ENCODE measurements at places on chromosomes 3 and 15.

DNA sequence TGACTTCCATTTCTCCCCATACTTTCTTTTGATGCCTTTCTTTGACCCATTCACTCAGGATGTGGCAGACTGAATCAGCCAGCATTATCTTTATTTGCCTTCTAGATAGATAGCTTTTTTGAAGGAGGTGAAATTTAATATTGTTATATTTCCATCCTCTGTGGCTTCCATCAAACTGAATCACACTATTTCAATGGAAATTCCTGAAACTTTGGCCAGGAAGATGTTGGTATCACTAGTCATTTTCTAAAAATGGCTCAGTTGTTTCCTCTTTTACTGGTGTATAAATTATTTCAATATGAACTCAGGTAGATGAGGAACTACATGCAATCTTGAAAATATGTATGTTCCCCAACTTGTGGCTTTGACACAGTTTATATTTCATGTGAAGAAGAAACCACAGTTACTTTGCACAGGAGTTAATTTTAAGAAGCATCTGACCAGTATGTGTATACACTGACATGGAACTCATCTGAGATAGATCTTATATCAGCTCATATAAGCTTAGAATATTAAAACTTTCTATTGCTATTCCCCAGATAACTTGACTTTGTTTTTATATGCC is 248.3 kb downstream of the CGGBP1 start:
- no peak for DNase-seq

GRCh38 chr3:130906374-130906995 is 12.6 kb downstream of the ATP2C1 start:
- DNase-seq: no peak

DNA sequence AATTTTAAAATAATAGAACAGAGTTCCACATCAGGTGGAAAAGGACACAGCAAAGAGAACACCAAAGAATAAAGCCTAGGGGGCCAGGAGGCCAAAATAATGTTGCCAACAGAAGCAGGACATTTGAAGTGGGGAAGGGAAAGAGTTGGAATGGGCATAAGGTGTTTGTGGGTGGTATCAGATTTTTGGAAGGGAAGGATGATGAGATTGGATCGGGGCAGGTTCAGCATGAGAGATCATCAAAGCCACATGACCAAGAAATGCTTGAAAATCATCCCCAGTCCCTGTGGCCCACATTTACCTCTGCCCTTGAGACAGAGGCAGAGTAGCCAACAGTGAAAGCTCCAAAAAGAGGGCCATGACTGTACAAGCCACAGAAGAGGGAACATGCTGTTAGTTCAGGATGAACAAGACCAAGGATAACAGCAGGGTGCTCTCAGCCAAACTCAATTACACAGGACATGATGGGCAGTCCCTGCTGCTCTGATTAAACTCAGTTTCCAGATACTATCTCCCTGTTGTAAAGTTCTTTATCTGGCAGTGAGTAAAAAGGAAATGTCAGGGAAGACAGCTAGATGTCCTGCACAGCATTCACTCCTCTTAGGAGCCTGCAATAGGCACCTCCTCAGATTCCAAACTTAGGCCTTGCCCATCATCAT is 32.5 kb downstream of the RAB27A start:
- DNase-seq: no peak

DNA sequence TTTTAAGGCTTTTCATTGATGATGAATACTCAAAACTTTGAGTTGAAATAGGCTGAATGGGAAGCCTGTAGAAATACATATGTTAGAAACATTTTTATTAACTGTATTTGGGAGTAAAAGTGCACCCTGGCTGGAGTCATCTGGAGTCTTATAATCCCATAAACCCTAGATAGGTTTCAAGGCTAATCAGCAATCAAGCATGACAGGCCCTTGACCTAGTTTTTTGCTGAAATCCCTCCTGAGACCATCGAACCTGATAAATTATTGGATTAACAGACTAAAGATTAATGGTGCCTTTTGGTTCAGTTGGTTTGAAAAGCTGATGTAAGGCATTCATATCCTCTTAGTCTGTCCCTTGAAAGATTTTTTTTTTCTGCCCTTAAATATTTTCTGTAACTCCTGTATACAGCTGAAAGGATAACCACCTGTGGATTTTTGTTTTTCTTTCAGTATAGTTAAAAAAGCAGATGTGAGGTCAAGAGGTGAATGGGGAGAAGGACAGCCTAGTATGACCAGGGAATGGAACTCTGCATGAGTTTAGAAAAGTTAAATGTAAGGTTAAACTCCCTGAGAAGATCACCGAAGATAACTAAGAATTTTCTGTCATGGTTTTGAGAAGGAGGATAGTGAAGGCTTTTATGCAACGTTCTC is 69.4 kb upstream of the STXBP5L start:
- no peak for DNase-seq

- no peak for DNase-seq
Observed at GRCh38 chr15:63877713-63878271, 44.0 kb upstream of the HERC1 start.

GRCh38 chr3:64460141-64460730 is 227.6 kb downstream of the ADAMTS9 start:
- DNase-seq: no peak

GRCh38 chr15:50590288-50590687 is 43.8 kb upstream of the USP50 start:
- no peak for DNase-seq

- DNase-seq: no peak
Observed at GRCh38 chr3:56917361-56918110, 115.8 kb upstream of the ARHGEF3 start.

DNA sequence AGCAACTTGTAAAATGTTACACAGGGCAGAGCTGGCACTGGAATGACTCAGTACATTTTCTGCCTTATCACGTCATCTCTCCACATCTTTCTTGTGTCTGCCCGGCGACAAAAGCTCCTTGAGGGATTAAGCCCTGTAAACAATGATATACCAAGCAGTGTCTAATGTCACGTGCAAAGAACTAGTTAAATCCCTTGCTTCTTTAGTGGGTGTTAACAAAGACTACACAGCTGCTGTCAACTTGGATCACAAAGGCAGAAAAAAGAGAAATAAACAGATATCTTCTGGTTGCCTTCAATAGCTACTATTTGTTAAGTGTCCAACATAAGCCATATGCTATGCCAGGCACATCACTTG is 48.1 kb upstream of the FRMD4B start:
- no peak for DNase-seq

GRCh38 chr3:59150039-59150438 is 100.2 kb upstream of the CFAP20DC start:
- peak; percentile 44 for DNase-seq

DNA sequence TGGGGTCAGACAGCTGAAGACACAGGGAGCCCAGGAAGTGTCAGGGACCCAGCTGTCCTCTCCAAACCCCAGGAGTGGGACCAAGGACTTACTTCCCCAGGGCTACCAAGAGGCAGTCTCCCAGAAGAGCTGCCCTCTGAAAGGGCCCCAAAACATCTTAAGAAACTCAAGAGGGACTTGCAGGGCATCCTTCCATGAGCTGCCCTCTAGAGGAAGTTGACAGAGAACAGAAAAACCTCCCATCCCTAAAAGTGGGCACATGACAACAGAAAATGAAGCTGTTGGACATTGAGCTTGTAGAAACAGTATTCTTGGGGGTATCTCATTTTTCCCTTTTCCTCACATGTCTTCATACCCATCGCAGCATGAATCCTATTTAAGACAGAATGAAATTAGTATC is 58.9 kb downstream of the MECOM start:
- DNase-seq: no peak

GRCh38 chr15:74269362-74270035 is 33.4 kb downstream of the CCDC33 start:
- DNase-seq: no peak

GRCh38 chr3:173553635-173554280 is 156.2 kb downstream of the NLGN1 start:
- DNase-seq: no peak

- DNase-seq: no peak
Observed at GRCh38 chr3:89525609-89526008, 418.2 kb downstream of the EPHA3 start.

DNA sequence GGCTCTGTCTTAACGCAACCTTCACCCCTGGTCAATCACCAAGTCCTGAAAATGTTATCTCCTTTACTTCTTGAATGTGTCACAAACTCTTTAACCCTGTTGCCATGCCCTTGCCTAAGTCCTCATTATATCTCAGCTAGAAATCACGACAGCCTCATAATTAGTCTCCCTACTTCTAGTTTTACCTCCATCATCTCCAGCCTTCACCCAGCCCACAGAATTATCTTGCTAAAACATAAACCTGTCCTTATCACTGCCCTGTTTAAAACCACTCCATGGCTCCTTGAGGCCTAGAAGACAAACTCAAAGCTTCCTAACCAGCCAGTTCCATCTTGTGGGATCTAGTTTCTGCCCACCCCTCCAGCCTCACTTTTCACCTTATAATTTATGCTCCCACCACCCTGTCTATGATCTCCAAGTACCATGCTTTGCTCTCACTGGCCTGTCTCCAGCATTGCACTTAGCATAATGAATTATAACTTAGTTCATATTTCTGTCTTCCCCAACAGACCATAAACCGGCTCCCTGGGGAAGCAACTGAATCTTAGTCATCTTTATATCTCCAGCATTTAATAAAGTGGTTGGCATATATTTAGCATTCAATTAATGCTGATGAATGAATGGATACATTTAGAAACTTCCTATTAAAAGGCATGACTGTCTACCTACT is 39.2 kb downstream of the GPR176 start:
- DNase-seq: no peak

DNA sequence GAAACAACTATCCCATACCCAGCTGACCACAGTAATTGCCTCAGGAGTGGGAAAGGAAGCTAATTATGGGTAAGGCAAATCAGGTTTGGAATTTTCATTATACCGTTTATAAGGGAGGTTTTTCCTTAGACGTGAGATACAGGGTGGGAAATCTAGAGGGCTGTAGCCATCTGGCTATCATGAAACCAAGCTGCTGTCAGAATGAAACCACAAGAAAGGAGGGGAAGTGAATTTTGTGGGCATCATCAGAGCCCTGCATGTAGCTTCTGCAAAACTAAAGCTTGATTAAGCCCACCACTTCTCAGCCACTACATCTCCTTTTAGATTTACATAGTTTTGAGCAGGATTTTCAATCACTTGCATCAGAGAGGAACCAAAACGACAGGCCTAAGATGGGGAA is 893.5 kb downstream of the TUSC7 start:
- DNase-seq: no peak

GRCh38 chr3:122003112-122003511 is 18.9 kb downstream of the ILDR1 start:
- DNase-seq: no peak

GRCh38 chr3:53075743-53076140 is 29.9 kb upstream of the SFMBT1 start:
- DNase-seq: peak; percentile 3

DNA sequence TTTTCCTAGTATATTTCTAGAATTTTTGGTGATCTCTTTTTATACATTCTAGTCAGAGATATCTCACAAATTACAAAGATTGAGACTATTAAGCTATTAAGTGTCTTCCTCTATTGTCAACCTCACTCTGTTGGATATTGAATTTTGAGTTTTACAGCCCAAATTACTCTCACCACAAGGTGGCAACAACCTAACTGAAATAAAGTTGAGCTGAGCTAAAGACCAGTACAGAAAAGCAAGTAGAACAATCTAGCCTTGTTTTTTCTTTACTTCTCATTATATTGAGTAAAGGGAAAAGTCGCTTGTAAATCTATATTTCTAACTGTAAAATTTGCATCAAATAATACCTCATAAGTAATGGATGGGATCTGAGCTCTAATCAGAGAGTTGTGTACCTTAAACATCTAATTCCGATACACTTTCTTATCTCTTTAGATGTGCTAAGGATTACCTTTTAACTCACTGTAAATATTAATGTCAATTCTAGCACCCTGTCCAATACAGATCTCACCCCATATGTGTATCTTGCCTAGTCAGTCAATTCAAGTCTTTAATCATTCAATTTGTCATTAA is 13.6 kb upstream of the COMMD2 start:
- DNase-seq: no peak

GRCh38 chr15:99492275-99492674 is 73.5 kb upstream of the MEF2A start:
- no peak for DNase-seq

DNA sequence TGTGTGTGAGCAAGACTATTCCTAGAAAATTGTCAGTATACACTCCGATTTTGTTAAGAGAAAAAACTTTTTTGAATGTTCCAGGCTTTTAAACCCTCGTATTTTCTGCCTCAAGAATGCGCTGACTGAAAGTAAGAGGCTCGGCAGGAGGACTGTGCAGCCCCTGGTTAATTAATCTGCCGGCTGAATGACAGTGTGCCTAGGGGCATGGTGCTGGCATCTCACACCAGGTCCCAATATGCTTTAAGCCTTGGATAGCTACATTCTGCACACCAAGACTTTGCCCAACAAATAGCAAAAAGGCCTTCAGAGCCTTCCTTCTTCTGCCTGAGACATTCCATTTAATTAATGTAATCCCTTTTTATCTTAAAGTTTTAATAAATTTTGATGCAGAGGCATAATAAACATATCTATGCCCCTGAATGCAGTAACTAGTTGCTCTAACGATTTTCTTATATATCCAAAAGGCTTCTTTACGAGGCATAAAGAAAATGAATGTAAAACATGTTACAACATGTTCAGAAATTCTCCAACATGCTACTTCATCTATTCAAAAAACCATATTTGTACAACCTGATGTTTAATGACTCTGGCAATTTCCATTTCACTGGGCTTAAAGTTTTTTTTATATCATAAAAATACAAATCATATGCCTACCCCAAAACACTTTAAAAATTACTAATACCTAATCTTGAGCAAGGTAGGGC is 37.9 kb downstream of the DPH6 start:
- DNase-seq: no peak

DNA sequence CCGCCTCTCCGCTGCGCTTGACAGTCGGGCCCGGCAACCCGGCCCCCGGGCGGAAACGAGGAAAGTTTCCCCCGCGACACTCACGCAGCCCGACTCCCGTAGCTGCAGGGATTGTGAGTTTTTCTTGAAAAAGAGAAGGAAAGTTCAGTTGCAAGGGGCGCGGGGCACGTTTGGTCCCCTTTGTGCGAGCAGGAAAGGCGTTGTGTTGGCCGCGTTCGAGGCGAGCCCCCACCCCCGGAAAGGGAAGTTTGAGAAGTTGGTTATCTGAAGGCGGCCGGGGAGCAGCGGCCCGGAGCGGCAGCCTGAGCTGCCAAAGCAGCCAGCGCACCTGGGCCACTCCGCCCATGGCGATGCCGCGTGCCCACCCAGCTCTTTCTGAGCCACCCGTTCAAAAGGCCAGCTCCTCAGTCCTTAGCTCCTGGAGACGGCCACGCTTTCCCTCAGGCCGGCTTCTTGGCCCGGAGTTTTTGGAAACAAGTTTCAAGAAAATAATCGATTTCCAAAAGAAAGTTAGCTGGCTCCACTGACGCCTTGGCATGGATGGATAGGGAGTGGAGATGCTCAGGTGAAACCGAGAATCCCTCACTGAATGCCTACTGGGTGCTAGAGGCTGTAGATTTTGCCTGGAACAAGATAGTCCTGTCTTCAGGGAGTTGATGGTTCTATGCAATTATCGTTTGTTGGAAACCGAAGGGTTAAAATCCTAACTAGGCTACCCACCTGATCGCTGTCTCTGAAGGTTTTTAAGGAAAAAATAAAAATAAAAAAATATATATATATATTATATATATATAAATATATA is 832 bp downstream of the TGFBR2 start:
- peak; percentile 66 for DNase-seq

GRCh38 chr15:31464216-31465082 is 137.8 kb downstream of the KLF13 start:
- no peak for DNase-seq

All from WTC11 (cell line).